Activated CD8-positive, alpha-beta memory T cell treated with anti-CD3 and anti-CD28 coated beads for 1 hour (primary cell): ENCODE measurements at places on chromosomes 13 and 19.
A peak's percentile ranks its signal among the peaks of the same experiment; 100 is the strongest.

GRCh38 chr19:4976401-4977298 is 7.7 kb downstream of the KDM4B start:
- DNase-seq: no peak

DNA sequence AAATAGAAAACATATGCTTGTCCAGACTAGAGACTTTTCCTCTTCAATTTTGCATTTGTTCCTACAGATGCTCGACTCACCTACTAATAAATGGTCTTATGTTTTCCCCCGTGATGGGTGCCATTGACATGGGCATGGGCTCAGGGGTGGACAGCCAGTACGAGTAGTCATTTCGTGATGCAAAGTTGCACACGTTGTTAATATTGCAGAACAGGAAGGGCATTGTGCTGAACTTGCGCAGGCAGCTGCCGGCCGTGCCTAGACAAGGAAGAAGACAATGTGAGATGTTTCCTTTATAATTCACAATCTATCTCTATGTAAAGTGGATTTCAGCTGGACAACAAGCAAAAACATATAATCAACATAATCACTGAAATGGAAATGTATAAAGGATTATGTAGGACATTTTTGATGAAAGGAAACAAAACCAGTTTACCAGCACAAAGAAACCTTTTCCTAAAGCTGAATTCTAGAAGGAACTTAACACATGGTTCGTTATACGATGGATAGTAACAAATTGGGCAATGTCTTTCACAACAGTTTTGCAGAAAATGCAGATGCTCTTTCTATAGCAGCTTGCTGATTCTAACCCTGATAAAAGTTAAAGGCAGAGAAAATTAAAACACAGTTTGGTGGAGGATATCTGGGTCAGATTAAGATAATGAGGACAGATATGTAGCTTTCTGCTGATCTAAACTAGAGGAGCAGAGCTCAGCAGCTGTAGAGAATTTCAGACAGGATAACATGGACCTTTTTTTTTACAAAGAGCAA is 145.7 kb downstream of the COL4A1 start:
- no peak for DNase-seq

- no peak for DNase-seq
Observed at GRCh38 chr13:110531671-110532083, 29.8 kb downstream of the RAB20 start.

- peak; percentile 73 for DNase-seq
Observed at GRCh38 chr19:11964858-11965645, at the start of gene ZNF763. Gene ZNF763, plus strand, starts transcription at chr19:11965040. Its CDS starts 169 bp downstream, at chr19:11965209.

DNA sequence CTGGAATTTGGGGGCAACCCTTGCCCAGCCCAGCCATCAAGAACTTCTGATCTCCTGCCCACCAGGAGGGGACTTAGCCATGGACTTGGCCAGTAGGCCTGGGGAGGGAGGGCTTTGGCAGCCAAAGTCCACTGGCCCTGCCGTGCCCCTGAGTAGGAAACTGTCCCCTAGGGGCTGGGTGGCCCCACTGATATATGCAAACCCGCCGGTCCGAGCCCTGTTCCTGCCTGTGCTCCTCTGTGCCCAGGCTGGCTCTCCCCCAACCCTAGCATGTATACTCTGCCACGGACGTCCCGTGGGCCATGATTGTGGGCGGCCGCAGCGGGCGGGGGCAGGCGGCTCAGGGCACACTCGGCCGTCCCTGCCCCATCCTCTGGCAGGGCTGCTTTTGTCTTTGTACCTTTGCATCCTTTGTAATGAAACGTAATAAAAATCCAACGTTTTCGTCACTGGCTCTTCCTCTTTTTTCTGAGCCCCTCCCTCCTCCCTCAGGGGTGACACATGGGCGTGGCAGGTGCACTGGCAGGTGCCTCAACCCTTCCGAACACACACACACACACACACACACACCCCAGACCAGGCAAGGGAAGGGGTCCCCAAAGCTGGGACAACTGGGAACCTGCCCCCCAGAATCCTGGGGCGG is 9.1 kb downstream of the COMP start:
- no peak for DNase-seq

- no peak for DNase-seq
Observed at GRCh38 chr13:113840541-113841352, 23.1 kb downstream of the GAS6 start.

DNA sequence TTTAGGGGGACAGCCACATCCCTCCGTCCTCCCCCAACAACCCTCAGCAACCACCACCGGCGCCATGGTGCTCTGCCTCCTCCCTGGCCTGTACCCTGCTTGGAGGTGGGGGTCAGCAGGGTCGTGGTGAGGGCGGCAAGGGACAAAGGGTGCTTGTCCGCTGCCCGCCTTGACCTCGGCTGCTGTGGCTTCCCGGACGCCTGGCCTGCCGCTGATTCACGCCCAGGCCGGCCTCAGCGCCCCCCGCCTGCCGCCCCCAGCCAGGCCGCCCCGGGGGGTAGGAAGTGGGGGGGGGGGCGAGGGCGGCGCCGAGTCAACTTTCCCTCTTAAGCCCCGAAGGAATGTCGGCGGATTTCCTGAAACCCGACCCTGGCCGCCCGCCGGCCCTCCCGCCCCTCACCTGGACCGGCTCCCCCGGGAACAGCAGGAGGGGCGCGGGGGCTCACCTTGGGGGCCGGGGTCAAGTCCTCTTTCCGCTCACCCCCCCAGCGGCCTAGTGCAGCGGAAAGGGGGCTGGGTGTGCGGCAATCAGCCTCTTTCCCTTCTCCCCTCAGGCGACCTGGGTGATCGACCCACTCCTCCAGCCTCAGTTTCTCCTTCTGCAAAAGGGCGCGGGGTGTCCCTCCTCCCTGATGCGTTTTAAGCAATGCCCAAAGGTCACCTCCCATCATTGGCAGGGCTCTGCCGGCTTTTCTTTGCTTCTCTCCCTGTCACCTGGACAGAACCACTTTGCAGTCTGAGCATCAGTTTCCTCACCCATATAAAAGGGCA is 1.9 kb upstream of the TMEM59L start:
- DNase-seq: no peak

DNA sequence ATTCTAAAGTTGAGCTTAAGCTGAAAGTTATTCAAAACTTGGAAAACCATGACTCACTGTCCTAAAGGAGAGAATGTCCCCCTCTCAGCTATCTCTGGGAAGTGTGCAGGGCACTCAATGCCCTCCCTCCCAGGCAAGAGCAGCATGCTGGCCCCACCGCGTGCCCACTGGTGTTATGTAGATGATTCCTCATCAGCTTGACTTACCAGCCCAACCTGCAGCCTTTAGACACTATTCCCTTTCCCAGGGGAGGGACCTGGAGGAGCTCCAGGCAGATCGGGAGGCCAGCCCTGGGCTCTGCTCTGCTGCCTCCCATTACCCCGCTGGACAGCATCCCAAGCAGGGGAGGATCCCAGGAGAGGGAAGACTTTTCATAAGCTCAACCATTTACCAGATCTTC is 124.6 kb downstream of the FGF14 start:
- no peak for DNase-seq

- no peak for DNase-seq
Observed at GRCh38 chr13:111166882-111167675, 52.0 kb downstream of the ARHGEF7 start.

- peak; percentile 46 for DNase-seq
Observed at GRCh38 chr19:17125728-17126677, 50.4 kb downstream of the MYO9B start.

DNA sequence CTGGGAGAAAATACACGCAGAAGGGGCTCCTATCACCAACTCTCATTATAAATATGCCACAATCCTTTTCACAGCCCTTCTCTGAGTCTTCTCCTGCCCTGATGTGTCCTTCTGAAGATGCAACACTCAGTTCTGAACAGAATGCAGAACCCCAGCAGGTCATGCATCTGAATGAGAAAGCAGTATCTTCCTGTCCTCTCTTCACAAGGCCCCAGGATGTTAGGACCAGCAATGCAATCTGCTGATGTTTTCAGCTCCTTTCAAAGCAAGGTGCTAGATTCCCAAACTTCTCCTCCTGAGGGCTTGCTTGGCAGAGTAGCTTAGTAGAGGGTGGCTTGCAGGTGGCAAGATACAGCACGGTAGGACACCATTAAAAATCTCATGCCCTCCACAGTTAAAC is 22.3 kb upstream of the DOCK9 start:
- no peak for DNase-seq
